ENCODE measurements at places on chromosomes 7 and 10. TPM values are rescaled to one million over a fixed set of nuclear protein-coding genes. Genes with fewer than 3 reads are reported as not detected.

DNA sequence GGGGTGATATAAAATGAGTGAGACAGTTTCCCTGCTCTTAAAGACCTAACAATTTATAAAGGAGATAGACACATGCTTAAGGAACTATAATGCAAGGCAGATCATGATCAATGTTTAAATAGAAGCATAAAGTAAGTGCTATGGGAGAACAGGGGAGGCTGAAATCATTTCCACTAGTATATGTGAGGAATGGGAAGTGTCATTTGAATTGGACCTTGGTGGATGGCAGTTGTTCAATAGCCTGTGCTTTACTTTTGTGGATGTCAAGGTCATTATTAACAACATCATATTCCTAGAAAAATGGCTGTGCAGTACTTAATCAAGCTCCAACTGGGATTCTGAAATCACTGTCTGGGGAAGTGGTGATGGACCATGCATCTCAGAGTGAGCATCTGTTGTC is 14.7 kb downstream of the NPY start:
- DNase-seq: no peak

- DNase-seq: no peak
Observed at GRCh38 chr10:35153716-35154115, 27.1 kb downstream of the CREM start.

Gene PRRT4
- under 0.01 TPM for total RNA-seq

Gene MARVELD1
- total RNA-seq: 12.1 TPM

DNA sequence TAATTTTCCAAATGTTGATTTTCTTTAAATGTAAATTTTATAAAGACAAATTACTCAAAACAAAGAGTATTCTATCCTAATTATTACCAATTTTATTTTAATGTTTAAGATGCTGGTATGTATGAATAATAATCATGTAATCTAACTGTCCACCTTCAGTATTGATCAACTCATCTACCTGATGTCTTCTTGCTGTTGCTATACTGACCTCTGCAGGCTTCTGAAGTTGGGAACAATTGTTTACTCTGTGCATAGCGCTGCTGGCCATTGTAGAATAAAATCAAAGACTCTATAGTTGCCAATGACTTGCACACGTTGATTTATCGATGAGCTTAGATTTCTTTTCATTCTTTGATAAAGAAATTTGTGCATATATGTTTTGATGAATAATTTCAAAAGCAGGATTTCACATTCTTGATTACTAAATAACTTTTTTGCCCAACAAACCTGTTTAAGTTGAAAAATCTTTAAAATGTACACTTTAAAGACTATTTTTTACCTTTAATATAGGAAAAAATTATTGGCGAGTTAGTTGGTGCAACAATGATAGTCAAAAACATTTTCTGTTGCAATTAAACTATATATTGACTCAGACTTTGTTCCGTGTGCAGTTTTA is 282.3 kb downstream of the TFEC start:
- DNase-seq: peak; percentile 19

DNA sequence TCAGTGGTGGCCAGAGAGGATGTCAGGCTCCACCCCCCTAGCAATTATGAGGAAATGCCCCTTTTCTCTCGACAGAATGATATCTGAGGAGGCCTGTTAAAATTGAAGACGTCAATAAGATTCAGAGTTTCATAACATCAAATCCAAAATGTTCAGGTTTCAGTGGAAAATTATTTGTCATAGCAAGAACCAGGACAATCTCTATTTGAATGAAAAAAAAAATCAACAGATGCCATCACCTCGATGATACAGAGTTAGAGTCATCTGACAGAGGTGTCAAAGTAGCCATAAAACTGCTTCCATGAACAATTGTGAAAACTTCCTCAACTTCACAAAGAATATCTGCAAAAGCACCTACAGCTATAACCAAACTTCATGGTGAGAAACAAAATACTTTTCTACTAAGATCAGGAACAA is 7.7 kb downstream of the TMEM273 start:
- DNase-seq: no peak

DNA sequence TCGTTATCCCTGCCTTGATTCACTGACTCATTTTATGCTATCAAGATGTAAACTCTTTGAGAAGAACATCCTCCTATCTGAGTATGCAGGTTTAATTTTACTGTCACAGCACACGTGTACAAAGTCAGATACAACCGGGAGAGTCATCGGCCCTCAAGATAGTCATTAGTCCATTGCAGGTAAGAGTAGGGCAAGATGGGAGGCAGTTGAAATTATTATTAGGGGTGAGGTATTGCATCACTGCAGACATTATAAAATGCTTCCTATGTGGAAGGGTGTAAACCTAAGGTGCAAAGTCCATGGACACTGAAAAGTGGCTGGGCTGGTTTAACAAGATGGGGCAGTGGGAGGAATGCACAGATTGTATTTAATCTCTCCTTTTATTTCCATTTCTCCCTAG is 113.7 kb downstream of the ARL4A start:
- DNase-seq: no peak

GRCh38 chr7:1454542-1454941 is 4.7 kb downstream of the MICALL2 start:
- no peak for DNase-seq

DNA sequence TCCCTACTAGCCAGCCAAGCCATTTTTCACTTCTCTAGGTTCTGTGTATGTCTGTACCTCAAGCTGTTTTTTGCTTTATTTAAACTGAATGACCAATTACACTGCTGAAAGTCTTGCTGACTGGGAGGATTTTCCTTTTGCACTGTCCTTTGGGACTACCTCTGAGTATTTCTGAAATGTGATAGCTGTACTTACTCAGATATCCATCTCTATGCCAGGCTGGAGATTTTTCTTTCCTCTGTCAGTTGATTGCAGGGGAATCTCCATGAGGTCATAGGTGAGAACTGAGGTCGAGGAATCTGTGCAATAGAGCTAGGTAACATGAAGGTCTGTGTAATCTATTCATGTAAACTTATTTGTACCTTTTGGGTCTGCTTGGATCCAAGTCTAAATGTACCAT is 38.9 kb upstream of the ANKRD1 start:
- DNase-seq: no peak

- no peak for DNase-seq
Observed at GRCh38 chr7:16644157-16644556, 1.4 kb downstream of the ANKMY2 start.

- peak; percentile 59 for DNase-seq
Observed at GRCh38 chr7:31811650-31812461, 124.8 kb downstream of the PPP1R17 start.

GRCh38 chr10:47042780-47043750 is 131.8 kb downstream of the PTPN20 start:
- DNase-seq: no peak

- no peak for DNase-seq
Observed at GRCh38 chr10:5915451-5915850, 25.4 kb downstream of the FBH1 start.

Gene FLNC
- total RNA-seq: 191 TPM

- no peak for DNase-seq
Observed at GRCh38 chr7:577278-577665, 57.6 kb upstream of the PDGFA start.

GRCh38 chr10:118405928-118406327 is 63.8 kb upstream of the FAM204A start:
- no peak for DNase-seq

GRCh38 chr7:29145553-29146056 is 732 bp downstream of the CPVL start:
- DNase-seq: no peak

Gene TBXAS1
- 2.1 TPM for total RNA-seq

Gene PCDH15
- total RNA-seq: under 0.01 TPM

DNA sequence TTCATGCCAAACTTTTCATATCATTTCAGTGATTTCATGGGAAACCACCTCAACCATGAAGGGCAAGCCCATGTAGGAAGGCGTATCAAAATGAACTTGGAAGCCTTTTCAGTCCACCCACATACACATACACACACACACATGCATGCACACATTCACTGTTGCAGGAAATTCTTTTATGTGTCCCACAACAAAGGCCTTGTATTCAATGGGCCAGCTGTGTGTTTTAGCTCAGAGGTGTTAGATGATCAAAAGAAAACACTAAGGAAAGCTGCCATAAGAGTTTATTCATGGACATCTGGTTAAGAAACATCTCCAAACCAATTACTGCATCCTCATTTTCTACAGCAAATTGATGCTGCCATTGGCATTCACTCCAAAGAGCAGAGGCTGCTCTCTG is 74.4 kb upstream of the STK17A start:
- DNase-seq: no peak

Gene ST7
- 17.5 TPM for total RNA-seq

GRCh38 chr10:24446739-24447138 is 237.8 kb downstream of the KIAA1217 start:
- peak; percentile 98 for DNase-seq

GRCh38 chr10:76432016-76433012 is 1000.9 kb downstream of the LRMDA start:
- DNase-seq: peak; percentile 88

- DNase-seq: peak; percentile 37
Observed at GRCh38 chr7:17367502-17367901, 69.0 kb downstream of the AHR start.

- DNase-seq: no peak
Observed at GRCh38 chr7:24233386-24233785, 50.6 kb upstream of the NPY start.

Gene GPER1
- total RNA-seq: 1.5 TPM

Measured in fibroblast of lung (primary cell).